AG08395 (cell line): ENCODE measurements at places on chromosomes 4 and X.

- DNase-seq, result no peak
Measured at GRCh38 chr4:58602022-58602421, 1491.8 kb upstream of the IGFBP7 start.

DNA sequence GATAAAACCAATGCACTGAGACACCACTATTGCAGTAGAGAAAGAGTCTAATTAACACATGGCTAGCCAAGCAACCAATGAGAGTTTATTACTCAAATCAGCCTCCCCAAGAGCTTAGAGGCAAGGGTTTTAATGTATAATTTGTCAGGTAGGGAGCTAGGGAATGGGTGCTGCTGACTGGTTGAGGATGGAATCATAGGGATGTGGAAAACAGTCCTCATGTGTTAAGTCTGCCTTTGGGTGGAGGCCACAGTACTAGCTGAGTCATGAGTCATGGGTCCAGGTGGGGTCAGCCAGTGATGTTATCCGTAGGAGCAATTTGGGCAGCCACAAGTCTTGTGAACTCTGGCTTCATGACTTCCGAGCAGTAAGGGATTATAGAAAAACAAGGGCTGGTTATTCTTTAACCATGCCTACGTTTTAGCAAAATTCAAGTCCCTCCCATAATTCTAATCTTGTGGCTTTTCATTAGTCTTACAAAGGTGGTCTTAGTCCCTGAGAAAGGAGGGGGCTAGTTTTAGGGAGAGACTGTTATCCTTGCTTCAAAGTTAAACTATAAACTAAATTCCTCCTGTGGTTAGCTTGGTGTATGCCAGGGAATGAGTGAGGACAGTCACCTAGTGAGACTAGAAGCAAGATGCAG lies 25.1 kb upstream of the PLAC8 start:
- DNase-seq, result no peak

DNA sequence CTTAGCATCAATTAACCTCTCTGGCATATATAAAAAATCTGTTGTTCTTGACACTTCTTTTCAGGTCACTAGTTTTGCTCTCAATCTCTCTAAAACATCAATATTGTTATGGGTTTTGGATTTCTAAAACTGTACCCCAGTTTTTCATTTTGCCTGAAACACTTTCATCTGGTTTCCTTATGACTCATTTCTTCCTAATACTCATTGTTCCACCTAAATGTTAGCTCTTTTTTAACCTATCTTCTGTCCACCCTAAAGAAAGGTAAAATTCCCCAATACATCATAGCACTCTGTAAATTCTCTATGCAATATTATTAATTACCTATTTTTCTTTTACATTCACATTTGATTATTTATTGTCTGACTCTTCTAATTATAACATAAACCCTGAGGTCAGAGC lies 575.5 kb upstream of the NDST4 start:
- no peak for DNase-seq

GRCh38 chrX:53599781-53600396 lies 86.6 kb downstream of the HUWE1 start:
- DNase-seq, result no peak

DNA sequence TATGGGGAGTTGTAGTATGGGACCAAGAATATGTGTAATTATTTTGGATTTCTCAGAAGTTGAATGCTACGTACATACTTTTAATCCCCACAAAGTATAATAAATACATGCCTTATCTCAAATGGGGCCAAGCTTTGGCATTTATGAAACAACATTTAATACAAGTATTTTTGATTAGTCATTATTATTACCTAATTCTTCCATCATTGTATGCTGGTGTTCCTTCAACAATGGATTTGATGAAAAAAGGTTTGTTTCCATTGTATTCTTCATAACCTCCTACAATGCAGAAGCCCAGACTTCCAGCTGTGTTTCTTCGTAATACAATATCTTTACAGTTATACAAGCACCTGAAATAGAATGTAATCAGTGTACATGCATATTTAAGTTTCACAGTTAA lies 83.8 kb downstream of the FIP1L1 start:
- no peak for DNase-seq

GRCh38 chr4:175951794-175952193 lies 113.8 kb upstream of the WDR17 start:
- no peak for DNase-seq

DNA sequence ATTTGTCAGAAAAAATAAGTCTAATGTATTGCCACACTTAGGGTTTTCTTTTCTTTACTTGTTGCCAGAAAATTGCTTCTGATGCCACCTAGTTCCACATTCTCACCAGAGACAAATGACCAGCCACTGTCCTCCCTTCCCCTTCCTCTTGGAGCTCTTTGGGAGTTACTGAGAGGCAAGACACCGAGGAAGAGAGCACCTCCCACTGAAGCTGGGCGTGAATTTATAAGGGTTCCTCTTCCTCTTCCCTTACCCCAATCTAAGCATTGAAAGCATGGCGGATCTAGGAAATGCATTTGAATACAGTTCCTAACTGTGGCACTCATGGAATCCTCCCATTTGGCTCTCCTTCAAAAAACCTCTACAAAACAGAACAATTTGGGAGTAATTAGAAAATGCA lies 30.0 kb downstream of the ANXA3 start:
- DNase-seq, result no peak

DNA sequence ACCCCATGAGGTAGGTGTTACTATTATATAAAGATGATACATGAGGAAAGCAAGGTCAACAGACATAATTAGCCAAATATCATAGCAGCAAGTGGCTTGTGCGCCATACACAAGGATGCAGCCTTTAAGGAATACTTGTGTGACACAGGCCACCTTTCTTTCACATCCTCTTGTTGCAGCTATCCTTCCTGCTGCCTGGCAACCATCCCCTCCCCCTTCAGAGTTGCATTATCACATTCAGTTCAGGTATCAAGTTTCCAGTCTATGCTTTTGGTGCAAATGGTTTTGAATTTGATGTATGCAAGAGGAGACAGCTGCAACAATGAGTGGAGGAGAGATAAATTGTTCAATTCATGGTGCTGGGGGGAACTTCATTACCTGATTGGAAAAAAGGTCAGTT lies 6.4 kb downstream of the ZCCHC18 start:
- DNase-seq, result no peak

- DNase-seq, result peak; percentile 4
Measured at GRCh38 chr4:24121395-24122175, 231.7 kb upstream of the PPARGC1A start.

DNA sequence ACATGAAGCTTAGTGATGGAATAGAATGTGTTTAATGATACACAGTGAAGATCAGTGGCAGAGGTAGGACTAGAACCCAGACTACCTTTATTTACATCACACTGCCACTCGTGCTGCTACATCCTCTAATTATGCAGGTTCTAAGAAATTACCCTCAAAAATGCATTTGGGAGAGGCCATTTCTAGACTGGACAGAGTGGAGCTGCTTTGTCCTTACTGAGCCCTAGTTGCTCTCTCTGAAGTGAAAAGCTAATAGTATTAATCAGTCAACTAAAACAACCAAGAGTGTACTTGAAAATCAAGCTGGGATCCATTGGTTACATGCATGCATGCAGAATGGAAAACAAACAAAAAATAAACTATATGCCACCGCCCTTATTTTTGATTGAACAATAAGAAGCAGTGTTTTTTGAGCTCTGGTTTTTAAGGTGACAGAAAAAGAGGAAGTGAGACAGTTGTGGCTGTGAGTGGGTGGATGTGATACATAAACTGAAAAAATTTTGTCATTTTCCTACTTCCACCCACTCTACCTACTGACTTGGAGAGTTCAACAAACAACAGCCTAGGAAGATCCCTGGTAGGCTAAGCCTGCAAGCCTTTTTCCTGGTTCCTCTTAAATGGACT lies 6.8 kb upstream of the VSIG4 start:
- no peak for DNase-seq

DNA sequence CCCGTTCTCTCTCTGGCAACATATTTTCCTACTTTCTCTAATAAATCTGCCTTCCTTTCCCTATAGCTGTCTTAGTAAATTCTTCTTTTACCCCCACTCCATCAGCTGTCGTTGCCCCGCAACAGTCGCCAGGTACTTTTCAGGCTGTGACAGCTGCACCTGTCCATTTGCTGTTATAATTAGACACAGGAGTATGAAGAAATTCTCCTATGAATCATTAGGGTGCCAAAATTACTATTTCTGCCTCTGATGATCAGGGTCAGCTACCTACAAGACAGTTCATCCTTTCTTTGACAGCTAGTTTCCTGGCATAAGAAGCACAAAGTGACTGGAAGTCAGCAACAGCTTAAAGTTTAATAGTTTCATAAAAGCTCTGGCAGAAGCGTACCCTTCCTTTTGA lies 19.5 kb upstream of the GALNTL6 start:
- no peak for DNase-seq

DNA sequence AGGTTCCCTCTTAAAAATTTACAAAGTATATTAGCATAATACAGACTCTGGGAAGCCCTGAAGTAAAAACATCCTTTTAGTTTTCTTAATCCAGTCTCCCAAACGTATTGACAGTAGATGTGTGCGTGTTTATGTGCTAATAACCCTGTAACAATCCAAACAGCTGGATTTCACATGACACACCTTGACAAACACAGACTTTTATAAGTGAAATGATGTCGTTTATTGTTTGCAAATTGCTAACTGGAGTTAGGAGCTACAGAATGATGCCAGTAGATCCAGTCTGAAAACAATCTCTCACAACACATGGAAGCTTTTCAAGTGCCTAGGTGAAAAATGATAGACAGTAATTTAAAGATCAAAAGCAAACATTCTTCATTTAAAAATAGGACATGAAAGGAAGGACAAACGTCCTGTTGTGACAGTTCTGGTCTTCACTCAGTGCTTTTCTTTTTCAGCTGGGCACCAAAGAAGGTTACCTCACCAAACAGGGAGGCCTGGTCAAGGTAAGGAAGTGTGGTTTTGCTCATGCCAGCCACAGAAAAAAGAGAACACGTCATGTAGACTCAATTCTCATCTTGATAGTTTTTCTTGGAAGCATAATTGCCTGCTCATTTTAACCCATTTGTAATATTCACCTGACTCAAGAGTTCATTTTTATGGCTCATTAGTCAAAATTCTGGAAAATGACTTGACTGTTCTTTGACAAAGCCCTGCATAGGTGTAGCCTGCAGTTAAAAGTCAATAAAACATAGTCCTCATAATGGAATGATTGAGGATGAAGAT lies 32.9 kb downstream of the LAMTOR3 start:
- DNase-seq, result no peak

DNA sequence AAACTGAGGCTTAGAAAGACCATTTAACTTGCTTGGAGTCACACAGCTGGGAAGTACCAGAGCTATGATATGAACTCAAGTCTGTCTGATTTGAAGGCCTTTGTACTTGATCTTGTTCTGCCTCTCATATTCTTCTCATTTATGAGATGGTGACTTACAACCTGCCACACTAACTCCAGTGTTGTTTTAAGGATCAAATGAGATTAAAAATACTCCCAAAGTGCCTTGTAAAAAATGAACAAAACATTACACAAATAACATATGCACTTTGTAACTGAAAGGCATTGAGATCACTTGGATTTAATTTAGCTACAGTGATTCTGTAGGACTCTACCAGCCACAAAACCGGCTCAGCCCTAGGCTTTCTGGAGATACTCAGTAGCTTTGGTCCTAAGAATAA lies 15.6 kb upstream of the MAP7D3 start:
- no peak for DNase-seq

DNA sequence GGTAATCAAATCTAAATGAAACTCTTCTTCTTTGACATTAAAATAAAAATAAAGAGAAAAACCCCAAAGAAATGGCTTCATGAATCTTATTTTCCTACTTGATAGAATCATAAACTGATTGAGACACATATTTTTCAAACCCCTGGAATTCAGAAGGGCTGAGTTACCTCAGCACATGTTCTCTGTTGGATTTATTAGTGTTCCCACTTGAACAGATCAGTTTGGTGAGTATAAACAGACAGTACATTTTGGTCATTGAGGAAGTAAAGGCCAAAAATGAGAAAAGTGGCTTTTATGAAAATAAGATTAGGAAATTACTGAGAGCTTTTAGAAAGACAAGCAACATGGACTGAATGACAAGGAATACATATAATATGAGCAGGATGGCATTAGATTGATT lies 620.4 kb downstream of the ANKRD50 start:
- no peak for DNase-seq

- no peak for DNase-seq
Measured at GRCh38 chr4:123750044-123750443, 353.4 kb downstream of the SPRY1 start.

DNA sequence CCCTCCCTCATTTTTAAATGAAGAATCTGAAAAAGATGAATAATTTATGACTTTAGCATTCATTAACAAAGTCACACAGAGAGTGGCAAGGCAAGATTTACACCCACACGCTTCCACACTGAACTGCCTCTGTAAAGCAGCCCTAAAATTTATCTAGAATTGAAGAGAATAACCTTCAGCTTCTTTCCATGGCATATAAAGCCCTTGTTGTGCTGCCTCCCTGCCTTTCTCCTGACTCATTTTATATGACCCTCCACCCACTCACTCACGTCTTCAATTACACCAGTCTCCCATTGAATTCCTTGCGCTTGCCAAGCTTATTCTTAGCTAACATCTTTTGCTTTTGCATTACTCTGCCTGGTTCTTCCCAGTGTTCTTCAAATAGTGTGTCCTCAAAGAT lies 2649.3 kb downstream of the PCDH7 start:
- no peak for DNase-seq

DNA sequence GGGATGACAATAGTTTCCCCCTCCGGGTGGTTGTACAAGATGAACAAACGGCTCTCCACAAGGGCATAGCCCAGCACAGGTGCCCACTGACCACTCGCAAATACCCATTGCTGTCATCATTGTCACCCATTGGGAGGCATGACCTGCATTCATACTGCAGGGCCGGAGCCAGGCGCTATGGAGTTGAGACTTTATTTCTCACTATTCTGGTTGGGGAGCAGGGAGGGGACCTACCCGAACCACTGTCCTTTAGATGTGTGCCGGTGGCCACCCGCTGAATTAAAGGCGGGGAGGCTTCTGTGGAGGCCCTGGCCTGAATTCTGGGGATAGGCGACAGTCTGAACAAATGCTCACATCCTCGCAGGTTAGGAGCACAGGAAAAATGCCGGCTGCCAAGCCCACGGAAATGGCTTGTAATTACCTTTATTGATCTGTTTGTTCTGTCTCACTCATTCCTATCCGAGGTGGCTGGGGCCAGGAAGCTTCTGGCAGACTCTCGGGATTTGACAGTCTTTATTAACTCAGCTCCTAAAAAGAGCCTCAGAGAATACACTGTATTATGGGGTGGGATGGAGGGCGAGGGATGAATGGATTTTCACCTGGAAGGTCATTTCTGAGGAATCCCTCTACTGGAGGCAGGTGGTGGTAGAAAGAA lies 125.1 kb upstream of the PSAPL1 start:
- DNase-seq, result no peak

DNA sequence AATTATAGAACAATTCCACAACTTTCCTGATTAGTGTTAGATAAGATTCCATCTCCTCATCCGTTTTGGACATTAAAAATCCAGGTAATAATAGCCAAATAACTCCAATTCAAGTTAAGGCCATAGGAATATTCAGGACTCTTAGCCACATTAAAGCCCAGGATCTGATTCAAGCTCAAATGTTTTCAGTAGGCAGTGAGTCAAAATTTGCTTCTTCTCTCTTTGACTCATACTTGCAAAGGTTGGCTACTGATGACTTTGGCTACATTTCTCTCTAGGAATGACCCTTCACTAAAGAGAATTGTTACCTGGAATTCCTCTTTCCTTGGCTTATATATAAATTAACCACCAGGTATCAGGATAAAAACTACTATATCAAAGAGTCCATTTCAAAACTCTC lies 354.9 kb upstream of the HS3ST1 start:
- no peak for DNase-seq

GRCh38 chr4:25321703-25322102 lies 9.1 kb downstream of the ZCCHC4 start:
- no peak for DNase-seq

GRCh38 chrX:13014111-13015096 lies 30.0 kb downstream of the FAM9C start:
- no peak for DNase-seq

- DNase-seq, result no peak
Measured at GRCh38 chrX:97474933-97475332, 591.2 kb downstream of the RPA4 start.
